ENCODE measurements at places on chromosomes 2 and 18.
A peak's percentile ranks its signal among the peaks of the same experiment; 100 is the strongest.

DNA sequence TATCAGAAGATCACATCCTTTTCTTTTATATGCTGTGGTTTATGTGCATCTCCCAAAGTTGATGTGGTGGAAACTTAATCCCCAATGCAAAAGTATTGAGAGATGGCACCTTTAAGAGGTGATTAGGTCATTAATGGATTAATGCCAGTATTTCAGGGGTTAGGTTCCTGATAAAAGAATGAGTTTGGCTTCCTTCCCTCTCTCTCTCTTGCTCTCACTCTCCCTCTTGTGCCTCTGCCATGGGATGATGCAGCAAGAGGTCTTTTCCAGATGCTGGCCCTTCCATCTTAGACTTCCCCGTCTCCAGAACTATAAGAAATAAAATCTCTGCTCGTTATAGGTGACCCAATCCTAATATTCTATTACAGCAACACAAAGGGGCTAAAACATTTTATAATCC, 85.0 kb downstream of the TTC27 start:
- DNase-seq = no peak

- DNase-seq = no peak
Measured at GRCh38 chr2:64770137-64770780, 116.5 kb upstream of the SERTAD2 start.

DNA sequence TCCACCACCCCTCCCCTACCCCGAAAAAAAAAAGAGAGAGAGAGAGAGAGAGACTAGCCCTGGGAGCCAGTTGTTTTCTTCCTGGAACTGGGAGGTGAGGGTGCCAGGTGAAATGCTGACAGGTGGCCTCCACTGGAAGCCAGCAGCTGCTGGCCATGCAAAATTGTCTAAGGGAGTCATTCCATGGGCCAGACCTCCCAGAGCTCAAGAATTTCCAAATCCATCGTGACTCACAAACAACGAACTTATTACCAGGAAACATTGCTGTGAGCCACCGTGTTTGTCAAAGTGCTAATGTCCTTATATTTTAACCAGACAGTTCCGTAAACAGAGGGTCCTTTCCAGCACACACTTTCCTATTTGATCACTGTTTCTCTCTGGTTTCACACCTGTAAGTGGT, 68.5 kb upstream of the PID1 start:
- no peak for DNase-seq

- no peak for DNase-seq
Measured at GRCh38 chr2:66888791-66889631, 454.1 kb downstream of the MEIS1 start.

- DNase-seq = no peak
Measured at GRCh38 chr2:9280224-9280623, 73.6 kb downstream of the ASAP2 start.

DNA sequence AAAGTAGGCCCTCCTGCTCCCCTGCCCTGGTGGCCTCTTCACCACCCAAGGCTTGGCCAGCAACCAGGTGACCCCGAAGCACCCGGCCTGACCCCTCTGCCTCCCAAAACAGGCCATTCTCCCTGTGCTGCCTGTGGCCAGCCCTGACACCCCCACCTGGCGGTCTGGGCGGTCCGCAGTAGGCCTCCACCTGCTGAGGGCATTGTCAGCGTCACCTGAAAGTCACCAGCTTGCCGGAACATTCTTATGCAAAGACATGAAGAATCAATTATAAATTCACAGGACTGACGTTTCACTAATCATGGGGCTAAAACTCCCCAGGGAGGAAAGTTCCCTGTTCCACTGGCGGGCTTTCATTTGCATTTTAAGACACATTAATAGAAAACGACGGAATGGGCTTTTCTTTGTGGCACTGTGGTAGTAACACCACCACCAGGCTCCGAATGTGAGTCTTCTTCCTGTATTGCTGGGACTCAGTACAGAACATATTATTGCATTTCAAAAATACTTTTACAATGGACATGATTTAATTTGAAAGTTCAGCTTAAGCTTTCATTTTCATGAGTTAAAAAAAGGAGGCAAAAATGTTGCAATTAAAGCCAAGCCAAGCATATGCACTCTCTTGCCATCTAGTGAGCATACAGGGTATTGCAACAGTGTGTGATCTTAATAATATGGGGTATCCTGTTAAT, 57.4 kb downstream of the ADI1 start:
- peak; percentile 27 for DNase-seq

DNA sequence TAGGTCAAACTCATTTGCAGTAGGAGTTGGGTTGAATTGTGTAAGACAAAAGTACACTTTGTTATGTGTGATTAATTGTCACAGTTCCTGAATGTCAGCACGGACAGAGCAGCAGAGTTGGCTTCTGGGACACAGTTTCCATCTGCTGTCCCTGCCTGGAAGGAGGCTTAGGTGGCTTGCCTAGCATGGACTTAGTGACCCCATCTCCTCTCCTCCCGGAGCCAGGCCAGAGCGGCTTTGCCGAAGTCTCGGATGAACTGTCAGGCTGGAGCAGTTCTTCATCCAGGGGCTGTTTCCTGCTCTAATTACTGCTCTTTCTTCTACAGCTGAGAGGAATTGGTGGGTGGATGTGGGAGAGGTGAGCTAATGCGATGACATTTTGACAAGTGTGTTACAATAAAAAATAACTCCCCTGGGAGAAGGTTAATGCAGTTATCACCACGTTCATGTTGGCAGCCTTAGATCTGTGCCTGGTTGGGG, 102.0 kb downstream of the SH3RF3 start:
- no peak for DNase-seq

DNA sequence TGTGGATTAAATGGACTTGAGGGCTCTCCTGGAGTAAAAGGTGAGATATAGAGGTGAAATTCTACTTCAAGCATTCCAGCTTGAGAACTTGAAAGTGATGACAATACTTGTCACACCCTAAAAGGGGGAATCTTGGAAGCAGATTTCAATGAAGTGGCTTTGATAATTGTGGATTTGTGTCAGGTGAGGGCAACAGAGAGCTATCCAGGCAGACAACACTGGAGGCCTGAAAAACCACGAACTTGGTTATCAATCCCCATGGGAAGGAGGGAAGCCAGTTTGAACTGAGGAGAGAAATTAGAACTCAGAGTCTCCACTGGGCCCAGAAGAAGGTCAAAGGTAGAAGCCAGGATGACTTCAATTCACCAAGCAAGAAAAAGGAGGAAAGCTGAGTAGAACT, 263.9 kb downstream of the FIGN start:
- no peak for DNase-seq

DNA sequence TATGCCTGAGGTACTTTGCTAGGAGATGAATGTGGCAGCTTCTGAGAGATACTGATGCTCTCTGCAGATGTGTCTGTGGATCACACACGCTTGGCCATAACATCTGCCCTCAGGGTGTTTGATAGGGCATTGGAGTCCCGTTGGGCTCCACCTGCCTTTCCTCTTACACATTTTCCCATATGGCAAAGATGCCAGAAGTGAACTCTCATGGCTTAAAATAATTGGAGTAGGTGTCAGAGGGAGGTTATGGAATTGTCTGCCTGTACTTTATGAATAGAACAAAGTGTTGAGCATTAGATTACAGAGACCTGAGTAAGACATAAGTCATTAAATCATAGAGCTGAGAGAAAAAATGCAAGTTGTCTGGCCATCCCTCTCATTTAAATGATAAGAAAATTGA, 75.3 kb upstream of the PNPT1 start:
- no peak for DNase-seq

GRCh38 chr18:63831080-63831788, 56.0 kb downstream of the SERPINB7 start:
- no peak for DNase-seq

- DNase-seq = no peak
Measured at GRCh38 chr2:125698280-125698679, 957.7 kb upstream of the GYPC start.

DNA sequence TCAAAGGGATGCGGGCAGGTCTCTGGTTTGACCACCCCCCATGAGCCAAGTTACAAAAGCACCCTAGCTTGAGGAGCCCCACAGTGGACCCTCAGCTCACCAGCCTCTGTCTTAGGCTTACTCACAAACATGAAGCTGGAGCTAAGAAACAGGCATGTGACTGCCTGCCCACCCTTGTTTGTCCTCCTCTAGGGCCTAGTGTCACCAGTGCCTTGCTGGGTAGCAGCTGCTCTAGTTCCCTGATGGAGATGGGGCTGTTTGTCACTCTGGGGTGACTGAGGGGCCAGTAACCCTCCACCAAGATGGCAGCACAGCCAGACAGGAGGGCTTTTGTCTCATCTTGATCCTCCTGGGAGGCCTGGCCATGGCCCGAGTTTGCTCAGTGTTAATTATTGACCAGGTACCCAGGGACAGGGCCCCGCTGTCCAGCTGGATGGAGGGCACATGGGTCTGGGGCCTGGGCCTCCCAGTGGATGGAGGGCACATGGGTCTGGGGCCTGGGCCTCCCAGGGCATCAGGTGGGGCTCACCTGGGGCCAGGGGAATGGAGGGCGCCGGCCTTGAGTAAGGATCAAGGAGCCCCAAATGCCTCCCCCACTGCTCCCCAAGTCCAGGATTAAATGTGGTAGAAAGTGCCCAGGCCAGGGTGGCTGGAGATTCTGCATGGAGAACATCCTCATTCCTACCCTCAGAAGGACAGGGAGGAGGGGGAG, 185.9 kb upstream of the HAAO start:
- no peak for DNase-seq

DNA sequence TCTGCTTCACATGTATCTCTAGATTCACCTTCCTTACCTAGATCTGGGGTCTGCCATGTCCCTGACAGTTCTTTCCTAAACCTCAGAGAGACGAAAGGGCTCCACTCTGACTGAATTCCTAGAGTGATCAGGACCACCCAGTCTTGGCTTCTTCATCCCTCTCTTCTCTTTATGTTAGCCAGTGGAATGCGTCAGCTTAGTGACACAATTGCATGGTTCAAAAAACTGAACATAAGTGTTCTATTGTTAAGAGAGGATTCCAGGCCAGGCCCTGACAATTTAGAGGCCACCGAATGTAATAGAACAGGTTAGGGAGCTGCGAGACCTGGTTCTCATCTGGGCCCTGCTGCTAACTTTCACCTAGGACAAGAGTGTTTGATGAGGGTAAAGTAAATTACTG, 10.0 kb downstream of the PRELID3A start:
- DNase-seq = no peak

GRCh38 chr18:24089515-24090337, 49.1 kb upstream of the CABYR start:
- DNase-seq = no peak

DNA sequence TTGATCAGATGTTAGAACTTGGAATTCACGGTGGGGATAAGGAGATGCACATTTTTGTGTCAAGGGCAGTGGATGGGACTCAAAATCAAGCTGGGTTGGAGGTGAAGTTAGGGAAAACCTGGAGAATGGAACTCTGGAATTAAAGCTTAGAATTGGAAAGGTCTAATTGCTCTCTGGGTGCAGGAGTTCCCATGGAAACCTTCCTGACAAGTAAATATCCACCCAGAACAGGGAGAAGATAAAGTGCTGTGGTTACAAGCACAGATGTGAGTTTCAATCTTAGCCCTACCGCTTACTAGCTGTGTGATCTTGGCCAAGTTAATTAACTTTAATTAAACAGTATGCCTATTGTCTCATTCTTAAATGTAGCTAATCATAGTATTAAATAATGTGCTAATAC, 71.3 kb upstream of the TCF7L1 start:
- DNase-seq = no peak

DNA sequence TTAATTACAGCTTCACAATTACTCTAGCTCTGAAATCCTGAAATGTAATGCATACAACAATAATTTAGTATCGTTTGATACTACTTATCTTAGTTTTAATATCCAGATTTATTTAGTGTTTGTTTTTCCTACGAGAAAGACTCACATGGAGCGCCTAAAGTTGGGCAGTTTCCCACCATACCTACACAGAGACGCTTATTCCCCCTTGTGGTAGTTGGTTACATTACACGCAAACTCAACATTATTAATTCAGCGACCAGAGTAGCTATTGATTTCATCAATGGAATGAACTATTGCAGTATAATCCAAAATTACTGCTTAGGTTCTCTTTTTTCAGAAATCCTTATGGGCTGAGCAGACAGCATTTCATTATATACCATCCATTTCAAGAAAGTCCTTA, 164.0 kb upstream of the REG3G start:
- DNase-seq = no peak

DNA sequence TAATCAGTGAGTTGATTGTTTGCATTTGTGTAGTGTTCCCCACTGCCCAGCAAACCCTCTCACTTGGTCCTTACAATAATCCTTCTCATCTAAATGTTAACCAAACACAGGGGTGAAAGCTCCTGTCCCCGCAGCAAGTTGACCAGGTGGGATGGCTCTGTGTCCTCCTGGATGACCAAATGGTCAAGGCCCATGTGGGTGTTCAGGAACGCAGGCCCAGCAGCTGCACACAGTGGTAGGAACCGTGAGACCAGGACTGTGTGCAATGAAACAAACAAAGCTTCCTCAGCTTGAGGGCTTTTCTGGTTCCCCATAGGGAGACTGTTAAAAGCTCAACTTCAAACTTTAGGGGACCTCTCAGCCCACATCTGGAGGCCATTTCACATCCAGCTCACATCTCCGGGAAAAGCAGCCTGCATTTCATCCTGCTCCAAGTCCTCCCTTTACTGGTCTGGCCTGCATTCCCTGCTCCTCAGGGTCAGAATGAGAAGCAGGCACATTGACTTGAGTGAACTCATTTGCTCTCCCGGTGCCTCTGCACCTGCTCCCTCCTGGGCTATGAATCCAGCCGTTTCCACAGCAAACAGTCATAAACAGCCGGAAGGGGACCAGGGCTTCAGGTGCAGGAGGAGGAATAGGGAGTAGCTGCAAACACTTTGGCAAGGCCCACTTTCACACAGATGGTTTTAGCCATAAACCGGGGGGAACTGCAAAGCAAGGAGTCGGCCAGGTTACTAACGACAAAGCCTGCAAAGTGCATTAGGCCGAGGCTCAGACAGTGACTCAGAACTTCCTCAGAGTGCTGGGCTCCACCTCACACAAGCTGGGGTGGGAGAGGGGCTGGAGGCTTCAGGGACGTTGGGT, 144.7 kb downstream of the CAPN13 start:
- no peak for DNase-seq

DNA sequence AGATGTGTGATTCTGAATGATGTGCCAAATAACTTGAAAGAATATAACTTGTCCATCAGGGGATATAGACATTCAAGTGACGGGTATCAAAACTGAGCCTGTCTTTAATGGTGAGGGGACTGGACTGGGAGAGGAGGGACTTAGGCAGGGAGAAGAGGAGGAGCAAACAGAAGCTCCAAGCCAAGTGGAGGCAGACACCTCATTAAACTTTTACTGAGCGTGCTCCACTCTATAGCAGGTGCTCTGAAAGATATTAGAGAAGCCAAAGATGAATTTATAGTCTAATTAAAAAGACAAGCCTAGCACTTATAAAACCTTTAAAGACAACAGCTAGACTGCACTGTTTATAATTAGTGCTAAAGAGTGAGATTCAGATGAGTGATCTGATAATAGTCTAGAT, 47.7 kb upstream of the SMAD2 start:
- no peak for DNase-seq

- DNase-seq = no peak
Measured at GRCh38 chr18:1350931-1351450, 446.3 kb downstream of the ADCYAP1 start.

Data from CD4-positive, alpha-beta T cell treated with Interferon alpha-2 for 1 hour (primary cell).